Globus pallidus (tissue), 1 donor: ENCODE measurements at places on chromosomes 13 and 19.

DNA sequence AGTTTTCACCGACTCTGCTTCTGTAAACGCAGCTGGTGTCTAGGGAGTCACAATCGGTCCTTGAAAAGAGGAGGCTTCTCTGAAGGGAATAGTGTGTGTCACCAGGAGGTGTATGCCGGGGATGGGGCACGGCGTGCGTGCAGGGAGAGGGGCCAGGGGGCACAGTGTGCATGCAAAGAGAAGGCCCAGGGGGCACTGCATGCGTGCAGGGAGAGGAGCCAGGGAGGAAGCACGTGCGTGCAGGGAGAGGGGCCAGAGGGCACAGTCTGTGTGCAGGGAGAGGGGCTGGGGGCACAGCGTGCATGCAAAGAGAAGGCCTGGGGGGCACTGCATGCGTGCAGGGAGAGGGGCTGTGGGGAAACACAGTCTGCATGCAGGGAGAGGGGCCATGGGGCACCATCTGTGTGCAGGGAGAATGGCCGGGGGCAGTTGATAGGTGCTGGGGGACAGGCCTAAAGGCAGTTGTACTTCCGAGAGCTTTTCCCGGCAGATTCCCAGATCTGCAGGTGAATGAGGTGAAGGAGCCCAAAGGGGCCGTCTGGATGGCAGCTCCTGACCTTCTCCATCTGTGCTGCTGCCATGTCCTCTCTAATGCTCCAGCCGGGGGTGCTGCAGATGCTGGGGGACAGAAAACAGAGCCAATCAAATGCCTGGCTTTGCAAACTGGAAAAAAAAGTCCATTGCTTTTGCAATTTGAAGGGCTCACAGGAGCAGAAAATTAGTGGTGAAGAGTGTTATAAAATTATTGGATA is 36.4 kb downstream of the ATP11A start:
- DNase-seq: no peak

DNA sequence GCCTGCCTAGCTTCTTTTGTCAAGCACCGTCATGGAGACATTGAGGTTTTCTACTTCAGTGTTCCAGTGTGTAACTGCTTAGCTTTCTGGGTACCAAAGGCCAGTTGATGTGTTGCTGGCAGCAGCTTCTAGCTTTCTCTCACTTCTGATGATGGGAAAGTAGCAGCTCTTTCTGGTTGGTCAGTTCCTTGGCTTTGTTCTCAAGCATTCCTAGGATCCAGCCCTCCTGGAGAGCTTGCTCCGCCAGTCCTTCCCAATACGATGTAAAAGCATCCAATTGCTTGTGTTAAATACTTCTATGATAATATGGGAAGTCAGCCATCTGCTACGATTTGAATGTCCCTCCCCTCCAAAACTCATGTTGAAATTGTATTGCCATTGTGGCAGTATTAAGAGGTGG is 182.8 kb downstream of the UGGT2 start:
- DNase-seq: no peak

- DNase-seq: no peak
These were observed 5.6 kb downstream of the CEACAM7 start for GRCh38 chr19:41682437-41682836.

DNA sequence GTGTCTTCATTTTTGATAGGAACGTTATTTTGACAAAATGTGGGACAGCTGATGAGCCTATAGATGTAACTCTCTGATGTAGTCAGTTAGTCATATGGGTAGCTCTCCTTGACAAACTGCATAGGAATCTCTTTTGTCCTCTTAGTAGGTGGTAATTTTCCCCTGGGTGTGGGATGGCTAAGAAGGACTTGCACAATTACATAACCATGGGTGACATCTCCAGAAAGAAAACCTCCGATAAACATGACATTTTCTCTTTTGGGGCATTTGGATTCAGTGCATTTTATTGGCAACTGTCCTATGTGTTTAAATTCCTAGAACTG is 41.8 kb downstream of the IGFL3 start:
- no peak for DNase-seq

DNA sequence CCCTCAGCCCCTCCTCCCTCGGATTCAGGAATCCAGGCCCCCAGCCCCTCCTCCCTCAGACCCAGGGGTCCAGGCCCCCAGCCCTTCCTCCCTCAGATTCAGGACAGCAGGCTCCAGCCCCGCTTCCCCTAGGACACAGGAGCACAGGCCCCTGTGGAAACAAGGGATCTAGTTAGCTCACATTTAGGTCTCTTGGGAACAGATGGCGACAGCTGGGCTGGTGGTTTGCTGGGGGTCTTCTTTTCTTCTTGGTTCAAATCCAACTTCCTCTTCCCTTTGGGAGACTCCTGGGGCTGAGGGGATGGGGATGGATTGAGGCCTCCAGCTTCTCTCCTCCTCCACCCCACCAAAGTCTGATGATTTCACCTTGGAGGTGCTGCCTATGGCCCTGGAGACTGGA is 19.6 kb downstream of the ZNF575 start:
- DNase-seq: no peak

GRCh38 chr19:45816236-45817009 is 1.3 kb upstream of the RSPH6A start:
- DNase-seq: no peak
